T-helper 17 cell (primary cell): ENCODE measurements at places on chromosomes 11 and 22.

DNA sequence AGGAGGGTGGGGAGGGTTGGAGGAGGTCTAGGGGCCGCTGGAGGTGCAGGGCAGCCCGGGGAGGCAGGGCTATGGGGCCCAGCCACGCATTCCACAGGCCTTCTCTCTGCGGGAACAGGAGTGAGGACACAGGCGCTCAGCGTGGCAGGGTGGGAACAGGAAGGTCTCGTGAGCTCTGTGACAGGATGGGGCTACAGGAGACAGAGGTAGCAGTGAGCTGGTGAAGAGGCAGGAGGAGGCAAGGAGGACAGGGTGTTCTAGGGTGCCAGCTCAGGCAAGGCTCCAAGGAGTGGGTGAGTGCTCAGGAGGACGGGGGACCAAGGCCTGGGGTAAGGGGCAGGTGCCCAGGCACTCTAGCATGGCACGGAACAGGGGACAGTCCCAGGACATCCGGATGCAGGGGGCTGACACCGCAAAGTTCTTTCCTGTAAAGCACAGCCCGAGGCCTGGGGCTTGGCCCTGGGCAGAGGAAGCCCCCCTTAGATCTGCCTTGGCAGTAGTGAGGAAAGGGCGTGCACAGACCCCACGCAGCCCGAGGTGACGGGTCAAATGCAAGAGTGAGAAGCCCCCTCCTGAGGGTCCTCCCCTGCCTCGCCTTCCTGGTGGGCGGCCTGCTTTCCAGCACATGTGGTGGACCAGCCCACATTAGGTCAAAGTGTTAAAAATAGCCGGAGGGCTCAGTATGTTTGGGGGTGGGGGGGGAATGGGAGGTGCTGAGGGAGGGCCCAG is 4.7 kb upstream of the NEAT1 start:
- DNase-seq, result no peak

DNA sequence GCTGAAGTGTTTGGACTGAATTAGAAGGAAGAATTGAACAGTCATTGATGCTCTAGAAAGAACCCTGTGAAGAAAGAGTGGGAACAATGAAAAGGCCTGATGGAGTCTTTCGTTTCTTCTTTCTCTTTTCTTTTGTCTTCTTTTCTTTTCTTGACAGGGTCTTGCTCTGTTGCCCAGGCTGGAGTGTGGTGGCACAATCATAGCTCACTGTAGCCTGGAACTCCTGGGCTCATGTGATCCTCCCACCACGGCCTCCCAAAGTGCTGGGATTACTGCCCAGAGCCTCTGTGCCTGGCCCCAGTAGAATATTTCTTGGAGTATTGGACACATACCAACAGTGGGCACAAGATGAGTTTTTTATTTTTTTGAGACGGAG is 1.1 kb downstream of the FEN1 start:
- no peak for DNase-seq

- DNase-seq, result no peak
Observed at GRCh38 chr22:45631841-45632238, 39.8 kb upstream of the ATXN10 start.

GRCh38 chr11:28702450-28702790 is 594.2 kb downstream of the METTL15 start:
- no peak for DNase-seq

DNA sequence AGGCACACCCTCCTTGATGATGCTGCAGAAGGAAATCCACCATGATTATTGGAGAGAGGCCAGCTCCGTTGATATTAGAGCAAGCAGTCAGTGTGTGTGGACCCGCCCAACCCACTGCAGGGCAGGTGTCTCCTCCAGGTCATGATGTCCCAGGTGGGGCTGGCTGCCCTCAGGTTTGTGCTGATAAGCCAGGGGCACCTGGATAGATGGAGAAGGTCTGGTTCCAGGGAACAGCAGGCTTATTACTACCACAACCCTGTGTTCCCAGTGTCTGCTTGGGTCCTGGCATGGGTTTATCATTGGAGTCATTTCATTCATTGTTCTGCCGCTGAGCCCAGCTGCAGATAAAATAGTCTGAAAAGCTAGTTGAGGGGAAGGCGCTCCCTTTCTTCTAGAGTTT is 181.1 kb upstream of the NECTIN1 start:
- DNase-seq, result no peak

DNA sequence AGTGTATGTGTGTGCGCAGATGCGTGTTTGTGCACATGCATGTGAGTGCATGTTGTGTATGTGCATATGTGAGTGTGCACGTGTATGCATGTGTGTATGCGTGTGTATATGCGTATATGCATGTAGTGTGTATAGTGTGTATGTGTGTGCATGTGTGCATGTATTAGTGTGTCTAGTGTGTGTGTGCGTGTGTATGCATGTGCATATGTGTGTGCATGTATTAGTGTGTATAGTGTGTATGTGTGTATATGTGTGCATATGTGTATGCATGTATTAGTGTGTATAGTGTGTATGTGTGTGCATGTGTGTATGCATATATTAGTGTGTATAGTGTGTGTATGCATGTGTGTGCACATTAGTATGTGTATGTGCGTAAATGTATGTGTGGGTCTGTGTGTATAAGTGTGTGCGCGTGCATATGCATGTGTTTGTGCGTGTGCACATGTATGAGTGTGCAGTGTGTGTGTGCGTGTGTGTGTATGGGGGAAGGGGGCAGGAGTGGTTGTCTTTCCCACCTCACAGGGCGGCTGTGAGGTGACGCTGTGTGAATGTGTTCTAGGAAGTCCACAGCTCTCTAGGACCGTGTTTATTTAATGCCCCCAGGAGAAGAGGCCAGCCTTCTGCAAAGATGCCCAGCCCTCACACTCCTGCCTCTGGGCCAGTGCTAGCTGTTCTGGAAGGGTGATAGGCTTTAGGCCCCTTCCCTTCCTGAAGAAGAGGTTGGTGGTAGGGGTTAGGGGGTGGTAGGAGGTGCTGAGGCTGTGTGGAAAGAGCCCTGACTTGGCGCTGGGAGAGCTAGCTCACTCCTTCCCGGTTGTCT is 114.6 kb downstream of the CEP164 start:
- DNase-seq, result no peak

GRCh38 chr11:1237851-1238250 is 15.0 kb downstream of the MUC5B start:
- no peak for DNase-seq

GRCh38 chr11:19332476-19332875 is 91.7 kb upstream of the E2F8 start:
- DNase-seq, result no peak

- no peak for DNase-seq
Observed at GRCh38 chr11:2136209-2136951, 2.8 kb downstream of the IGF2 start.

DNA sequence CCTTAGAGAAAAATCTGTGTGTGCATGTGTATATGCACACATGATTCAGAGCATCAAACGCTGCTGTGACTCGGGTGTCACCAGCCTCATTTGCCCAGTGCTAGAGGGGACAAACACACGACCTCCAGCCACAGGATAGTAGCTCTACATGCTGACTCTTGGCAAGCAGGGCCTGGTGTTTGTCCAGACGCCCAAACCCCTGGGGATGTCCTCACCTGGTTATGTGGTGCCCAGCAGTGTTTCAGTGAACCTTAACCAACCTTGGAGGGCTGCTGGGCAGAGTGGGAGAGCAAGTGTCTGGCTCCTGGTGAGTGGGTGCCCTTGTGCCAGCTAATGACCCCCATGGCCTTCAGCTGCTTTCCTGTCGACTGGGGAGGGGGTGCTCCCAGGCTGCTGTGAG is 26.7 kb downstream of the IGLL1 start:
- no peak for DNase-seq

GRCh38 chr11:102320679-102321078 is 3.4 kb downstream of the BIRC3 start:
- DNase-seq, result no peak

GRCh38 chr11:84234462-84235202 is 948.5 kb upstream of the CCDC90B start:
- no peak for DNase-seq

DNA sequence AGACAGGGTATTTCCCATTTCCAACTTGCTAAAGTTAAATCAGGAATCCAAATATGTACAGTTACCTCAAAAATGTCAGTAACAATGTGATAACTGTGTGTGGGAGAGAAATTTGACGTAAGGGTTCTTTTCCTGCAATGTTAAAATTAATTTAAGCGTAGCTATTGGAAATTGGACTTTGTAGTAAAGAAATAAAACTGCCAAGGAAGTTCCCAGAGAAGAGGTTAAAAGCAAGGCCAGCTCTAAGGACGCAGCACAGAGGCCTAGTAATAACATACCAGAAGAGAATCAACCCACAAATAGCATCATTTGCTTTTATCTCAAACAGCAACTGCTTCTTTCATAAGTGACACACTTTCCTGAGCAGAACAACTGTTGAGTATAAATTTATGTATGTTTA is 36.8 kb upstream of the GRIA4 start:
- DNase-seq, result no peak

- no peak for DNase-seq
Observed at GRCh38 chr11:17978553-17979287, 34.1 kb downstream of the SERGEF start.

DNA sequence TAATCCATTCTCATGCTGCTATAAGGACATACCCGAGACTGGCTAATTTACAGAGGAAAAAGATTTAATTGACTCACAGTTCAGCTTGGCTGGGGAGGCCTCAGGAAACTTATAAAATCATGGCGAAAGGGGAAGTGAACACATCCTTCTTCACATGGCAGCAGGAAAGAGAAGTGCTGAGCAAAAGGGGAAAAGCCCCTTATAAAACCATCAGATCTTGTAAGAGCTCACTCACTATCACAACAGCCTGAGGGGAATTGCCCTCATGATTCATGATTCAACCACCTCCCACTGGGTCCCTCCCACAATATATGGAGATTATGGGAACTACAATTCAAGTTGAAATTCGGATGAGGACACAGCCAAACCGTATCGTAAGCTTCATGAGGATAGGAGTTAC is 3.8 kb upstream of the CYB5R2 start:
- DNase-seq, result no peak

DNA sequence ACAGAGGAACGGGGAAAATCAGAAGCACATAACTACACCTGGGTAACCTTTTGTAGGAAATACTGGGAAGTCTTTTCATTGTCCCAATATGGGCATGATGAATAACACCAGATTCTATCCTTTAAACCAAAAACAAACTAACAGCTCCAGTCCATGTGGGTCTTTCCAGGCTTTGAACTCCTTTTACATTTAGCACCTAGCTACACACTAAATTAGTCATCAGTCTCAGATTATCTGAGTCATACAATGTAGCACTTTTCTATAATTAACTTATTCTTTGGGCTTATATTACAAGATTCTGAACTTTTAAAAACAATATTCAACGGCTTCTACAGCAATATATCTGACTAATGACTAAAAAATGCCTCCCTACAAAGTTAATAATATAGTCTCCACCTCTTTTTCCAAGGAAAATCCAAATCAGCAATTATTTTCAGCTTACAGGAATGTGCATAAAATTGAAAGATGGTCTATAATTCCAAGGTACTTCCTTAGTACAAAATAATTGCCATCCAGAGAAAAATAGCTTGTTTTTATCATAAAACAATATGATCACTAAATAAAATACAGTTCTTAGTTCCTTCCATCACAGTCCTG is 26.3 kb downstream of the STK33 start:
- DNase-seq, result no peak

DNA sequence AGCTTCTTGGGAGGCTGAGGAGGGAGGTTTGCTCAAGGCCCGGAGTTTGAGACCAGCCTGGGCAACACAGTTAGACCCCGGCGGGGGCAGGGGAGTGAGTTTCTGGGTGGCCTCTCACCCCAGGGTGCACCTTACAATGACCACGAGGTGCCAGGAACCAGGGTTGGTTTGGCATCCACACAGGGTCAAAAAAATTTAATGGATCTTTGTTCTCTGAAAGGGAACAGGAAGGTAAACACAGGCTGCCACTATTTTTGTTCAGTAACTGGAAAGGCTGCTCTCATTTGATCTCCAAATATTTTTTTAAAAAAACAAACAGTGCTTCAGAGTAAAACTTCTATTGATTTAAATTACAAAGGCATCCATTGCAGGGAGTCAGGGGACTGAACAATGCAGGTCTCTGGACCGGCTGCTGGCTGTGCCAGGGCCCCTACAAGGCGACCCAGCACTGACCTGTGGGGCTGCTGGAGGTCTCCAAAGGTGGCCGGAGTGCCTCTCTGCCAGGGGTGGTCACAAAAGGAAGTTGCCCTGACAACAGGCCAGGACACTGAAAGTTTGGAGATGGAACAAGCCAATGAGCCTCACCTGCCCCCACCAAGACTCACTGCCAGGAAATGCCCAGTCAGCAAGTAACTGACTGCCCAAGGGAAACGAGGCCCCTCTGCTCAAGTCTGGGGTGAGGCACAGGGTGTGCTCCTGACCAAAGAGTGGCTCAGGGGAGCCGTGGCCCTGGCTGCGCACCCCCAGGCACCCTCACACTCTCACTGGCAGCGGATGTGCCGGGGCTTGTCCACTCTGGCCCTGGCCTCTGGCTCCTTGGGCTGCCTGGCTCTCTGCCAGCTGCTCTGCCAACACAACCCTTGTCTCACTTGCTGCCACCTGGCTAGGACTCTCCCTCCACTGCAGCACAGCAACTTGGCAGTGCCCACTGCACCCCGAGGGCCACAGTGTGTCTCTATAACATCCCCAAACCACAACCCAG is 51.8 kb downstream of the ARFGAP3 start:
- DNase-seq, result no peak

- DNase-seq, result no peak
Observed at GRCh38 chr11:57571606-57572005, 4.1 kb upstream of the UBE2L6 start.

DNA sequence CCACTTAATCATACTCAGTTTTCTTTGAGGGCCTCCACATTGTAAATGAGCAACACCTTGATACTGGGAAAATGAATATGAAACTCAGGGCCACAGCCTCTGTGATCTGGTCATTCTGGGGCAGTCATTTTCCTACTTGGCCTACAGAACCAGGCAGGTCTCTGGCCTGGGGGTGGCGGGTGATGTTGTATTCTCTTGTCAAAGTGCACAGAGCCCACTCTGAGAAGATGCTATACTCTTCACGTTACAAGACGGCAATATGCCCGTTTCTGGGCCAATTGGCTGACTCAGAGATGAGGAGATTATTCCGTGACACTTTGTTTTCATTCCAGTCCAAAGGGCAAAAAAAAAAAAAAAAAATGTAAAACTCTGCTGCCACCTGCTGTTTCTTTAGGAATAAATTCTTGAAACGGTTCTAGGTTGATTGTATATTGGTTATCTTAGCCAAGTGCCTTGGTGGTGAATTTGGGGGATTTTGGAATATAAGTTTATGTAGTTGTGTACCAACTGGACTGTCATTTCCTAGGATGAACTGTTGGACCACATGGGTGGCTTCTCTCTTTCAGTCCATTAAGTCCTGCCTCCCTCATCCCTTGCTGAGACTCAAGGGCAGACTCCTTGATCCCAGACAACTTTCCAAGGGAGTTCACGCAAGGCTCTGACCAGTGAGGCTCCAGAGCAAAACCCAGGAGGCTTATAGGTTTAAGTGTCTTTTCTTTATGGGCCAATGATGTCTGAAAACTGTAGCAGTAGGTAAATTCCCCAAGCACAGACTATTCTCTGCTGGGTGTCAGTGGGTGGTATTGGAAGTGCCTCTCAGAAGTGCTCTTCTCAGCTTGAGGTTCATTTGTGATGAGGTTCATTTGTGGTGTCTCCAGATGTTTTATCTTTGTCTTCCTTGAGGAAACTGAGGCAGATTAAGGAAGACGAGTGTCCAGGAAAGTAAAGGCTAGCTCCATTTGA is 18.2 kb downstream of the ADM start:
- DNase-seq, result no peak
